Pericardium fibroblast (primary cell): ENCODE measurements at places on chromosomes 7 and 10. TPM values are rescaled to one million over a fixed set of nuclear protein-coding genes. Genes with fewer than 3 reads are reported as not detected.

RHBDD2 gene
- total RNA-seq = 28.0 and 31.5 TPM in 2 replicates

GSTK1 gene
- total RNA-seq = 108 and 156 TPM in 2 replicates

OR2F1 gene
- 0.12 TPM in 1 of 2 replicates, not detected in the other for total RNA-seq

SPRN gene
- total RNA-seq = 0.77 and 2.1 TPM in 2 replicates
